LHCN-M2 (cell line): ENCODE measurements at places on chromosomes 11 and 22.

- no peak for DNase-seq
These were observed at the start of gene LGALS12 for GRCh38 chr11:63505857-63506528. LGALS12 (plus strand) TSS chr11:63506084; CDS start chr11:63506459, 375 bp downstream.

DNA sequence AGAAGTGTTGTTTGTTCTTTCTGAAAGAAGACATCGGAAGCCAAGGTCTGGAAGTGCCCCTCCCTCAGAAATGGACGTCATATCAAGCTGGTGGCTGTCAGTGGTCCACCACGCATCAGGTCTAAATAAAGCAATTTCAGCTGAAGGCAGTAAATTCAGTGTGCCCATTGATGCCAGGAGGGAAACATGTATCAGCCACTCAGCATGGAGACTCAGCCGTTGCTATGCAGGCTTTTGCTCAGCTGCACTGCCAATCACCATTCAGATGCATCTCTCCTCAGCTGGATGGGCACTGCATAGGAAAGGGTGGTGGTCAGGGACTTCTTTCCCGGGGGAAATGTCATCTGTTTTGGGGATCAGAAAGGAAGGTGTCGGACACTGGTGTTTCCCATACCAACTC is 878.2 kb downstream of the NTM start:
- DNase-seq = no peak

GRCh38 chr11:31160504-31161422 is 208.8 kb downstream of the DCDC1 start:
- peak; percentile 5 for DNase-seq

- DNase-seq = no peak
These were observed 5.9 kb upstream of the IFITM3 start for GRCh38 chr11:326592-326841.

- DNase-seq = no peak
These were observed 4.9 kb downstream of the ZFTA start for GRCh38 chr11:63763496-63764339.

GRCh38 chr11:100445231-100445735 is 241.8 kb upstream of the ARHGAP42 start:
- DNase-seq = no peak
